ENCODE measurements at places on chromosomes 13 and 19.

DNA sequence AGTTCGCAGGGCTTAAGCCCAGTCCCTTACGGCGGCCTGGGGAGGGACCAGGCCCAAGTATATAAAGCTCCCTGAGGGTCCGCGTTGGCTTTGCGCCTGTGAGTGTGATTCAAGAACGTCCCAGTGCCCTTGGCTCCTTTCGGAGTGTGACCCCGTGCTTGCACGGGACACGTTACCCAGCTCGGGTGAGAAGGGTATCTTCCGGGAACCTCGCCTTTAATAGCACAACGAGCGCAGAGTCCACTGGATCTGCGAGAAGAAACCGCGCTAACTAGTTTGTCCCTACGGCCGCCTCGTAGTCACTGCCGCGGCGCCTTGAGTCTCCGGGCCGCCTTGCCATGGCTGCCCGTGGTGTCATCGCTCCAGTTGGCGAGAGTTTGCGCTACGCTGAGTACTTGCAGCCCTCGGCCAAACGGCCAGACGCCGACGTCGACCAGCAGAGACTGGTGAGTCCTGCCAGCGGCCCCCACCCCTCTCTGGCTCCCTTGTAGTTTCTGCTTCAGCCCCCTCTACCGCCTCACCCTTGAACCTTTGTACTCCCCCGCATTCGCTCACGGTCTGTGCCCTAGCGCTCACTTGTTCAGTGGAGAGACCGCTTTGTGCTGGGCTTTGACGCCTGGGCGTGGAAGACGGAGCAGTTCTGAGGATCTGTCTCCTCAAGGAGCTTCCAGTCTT, at the start of gene DNAJC15:
Gene DNAJC15, plus strand, starts transcription at position 298 of the 675 bp plus-strand sequence. Its CDS starts 41 bp downstream, at position 339.
- DNase-seq, result peak; percentile 69

DNA sequence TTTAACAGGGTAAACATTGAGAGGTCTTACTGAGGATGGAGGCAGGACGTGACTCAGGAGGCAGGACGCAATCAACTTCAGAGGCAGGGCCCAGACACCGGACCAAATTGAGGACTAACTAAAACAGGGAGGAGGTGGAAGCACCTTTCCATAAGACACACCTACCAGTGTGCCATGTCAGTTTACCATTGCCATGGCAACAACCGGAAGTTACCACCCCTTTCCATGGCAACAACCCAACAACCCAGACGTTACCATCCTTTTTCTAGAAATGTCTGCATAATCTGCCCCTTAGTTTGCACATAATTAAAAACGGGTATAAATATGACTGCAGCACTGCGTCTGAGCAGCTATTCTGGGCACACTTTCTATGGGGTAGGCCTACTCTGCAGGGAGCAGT, 53.5 kb upstream of the SOX21 start:
- DNase-seq, result no peak

- DNase-seq, result no peak
Observed at GRCh38 chr13:113141601-113141970, 16.9 kb upstream of the PROZ start.

DNA sequence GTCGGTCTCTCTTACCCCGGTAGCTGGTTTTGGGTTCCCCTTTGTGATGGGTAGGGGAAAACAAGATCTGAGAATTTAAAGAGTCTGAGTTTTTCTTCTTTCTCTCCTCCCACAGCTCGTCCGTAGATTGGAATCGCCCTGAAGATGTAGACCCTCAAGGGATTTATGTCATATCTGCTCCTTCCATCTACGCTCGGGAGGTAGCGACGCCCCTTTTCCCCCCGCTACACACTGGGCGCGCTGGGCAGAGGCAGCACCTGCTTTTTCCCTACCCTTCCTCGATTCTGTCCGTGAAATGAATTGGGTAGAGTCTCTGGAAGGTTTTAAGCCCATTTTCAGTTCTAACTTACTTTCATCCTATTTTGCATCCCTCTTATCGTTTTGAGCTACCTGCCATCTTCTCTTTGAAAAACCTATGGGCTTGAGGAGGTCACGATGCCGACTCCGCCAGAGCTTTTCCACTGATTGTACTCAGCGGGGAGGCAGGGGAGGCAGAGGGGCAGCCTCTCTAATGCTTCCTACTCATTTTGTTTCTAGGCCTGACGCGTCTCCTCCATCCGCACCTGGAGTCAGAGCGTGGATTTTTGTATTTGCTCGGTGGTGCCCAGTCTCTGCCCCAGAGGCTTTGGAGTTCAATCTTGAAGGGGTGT, 7.1 kb upstream of the SELENOV start:
- DNase-seq, result no peak

DNA sequence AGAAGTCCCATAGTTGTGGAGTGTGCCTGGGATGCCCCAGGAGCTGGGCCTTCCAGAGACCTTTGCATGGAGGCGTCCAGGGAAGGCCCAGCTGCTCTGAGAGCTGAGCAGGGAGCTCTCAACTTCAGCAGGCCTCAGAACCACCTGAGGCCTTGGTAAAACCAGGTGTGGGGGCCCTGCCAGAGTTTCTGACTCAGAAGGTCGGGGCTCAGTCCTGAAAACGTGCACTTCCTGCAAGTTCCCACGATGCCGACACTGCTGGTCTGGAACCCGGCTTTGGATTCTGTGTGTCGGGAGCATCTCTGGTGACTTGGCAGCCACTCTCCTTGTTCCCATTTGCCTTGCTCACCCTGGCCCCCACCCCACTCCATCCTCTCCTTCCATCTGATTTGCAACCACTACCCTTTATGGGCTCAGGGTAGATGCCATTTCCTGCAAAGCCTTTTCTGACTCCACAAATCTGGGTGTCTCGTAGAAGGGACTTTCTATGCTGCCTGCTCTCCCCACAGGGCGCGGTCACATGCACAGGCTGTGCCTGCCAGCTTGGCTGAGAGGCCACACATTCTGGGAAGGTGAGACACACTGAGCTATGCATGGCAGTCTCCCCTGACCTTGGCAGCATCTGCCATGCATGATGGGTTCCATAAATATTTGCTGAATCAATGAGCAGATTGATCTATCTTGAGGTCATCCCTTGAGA, 244.7 kb downstream of the COL4A1 start:
- no peak for DNase-seq

- no peak for DNase-seq
Observed at GRCh38 chr13:51342706-51343105, 3.2 kb downstream of the SERPINE3 start.

DNA sequence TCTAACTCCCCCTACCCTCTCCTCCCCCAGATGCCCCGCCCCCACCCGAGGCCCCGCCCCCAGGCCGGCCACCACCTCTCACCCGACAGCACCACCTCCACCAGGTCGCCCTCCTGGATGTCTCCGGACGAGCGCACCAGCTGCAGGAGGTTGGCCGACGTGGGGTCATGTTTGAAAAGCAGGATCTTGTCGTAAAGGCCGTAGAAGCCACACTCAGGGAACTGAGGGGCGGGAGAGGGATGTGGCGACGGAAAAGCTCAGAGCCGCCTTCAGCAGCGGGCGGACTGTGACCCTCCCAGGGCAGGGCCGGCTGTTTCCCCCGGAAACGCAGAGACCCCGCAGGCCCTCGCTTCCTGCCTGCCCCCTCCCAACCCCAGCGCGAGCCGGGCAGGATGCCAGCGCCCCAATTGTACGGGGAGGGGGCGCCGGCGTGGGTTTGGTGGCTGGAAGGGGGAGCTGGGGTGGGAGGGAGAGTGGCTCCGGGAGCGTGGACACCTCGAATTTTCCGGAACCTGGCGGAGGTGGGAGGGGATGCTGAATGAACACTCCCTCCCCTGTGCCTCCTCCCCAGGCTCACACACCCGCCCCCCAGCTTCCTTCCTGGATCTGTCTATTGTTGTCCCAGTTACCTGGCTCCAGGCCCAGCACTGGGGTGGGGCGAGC, 3.0 kb downstream of the PRKD2 start:
- peak; percentile 41 for DNase-seq

DNA sequence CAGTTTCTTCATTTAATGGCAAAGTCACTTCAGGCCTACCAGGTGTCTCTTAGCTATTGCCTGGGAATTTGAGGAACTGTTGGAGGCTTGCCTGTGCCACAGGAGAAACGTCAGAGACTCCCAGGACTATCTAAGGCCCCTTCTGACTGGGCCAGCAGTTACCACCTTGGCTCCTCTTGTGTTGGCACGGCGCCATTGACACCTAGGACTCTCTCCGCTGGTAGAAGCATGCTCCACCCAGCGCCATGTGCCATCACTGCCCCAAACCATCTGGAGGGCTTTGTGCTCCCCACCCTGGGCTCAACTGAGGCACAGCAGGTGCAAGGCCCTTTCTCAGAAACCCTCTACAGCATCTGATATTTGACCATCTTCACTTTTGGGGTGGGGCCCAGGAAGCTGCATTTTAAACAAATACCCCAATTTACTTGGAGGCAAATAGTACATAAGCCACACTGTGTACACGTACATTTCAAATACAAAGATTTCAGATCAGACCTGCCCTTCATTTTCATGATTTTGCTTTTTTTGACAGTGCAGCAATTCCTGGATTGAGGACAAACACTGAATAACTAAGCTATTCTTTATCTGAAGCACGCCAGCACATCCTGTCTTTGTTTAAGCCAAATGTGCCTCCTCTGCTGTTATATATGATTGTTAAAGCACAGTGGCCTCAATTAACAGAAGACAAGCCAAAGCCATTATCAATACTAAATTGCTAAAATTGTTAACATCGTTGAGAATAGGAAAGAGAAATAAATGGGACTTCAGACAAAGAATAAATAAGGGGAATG, 59.9 kb upstream of the TPP2 start:
- DNase-seq, result no peak

DNA sequence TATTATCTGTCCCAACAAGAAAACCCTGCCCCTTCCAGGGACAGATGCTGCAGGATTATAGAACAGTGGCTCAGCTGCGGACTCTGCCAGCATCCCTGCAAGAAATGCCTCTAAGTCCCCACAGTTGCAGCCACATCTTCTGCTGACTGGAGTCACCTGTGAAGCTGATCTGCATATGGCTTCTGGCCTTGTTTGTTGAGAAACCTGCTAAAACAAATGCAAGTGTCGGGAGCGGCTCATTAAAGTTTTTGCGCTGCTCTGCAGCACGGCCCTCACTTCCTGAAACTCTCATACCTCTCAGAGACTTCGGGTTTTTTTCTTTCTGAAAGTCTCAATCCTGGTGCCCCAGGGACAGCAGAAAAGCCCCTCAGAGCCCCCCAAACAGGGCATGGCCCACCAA, 725.0 kb downstream of the UQCRFS1 start:
- DNase-seq, result no peak

GRCh38 chr13:68099631-68100030, 869.5 kb upstream of the PCDH9 start:
- no peak for DNase-seq

DNA sequence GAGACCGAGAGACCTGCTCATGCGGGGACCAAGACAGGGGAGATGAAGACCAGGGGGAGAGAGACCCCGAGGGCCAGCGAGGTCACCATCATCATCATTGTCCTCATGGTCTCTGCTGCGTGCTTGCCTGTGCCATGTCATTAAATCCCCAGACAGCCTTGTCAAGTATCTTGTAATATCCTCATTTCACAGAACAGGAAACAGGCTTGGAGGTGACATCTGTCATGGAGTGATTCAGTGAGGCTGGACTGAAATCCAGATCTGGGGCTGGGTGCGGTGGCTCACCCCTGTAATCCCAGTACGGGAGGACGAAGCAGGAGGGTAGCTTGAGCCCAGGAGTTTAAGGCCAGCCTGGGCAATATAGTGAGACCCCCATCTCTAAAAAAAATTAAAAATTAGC, 5.9 kb upstream of the NANOS2 start:
- DNase-seq, result no peak

- DNase-seq, result no peak
Observed at GRCh38 chr13:73230716-73231115, 171.9 kb downstream of the KLF5 start.

DNA sequence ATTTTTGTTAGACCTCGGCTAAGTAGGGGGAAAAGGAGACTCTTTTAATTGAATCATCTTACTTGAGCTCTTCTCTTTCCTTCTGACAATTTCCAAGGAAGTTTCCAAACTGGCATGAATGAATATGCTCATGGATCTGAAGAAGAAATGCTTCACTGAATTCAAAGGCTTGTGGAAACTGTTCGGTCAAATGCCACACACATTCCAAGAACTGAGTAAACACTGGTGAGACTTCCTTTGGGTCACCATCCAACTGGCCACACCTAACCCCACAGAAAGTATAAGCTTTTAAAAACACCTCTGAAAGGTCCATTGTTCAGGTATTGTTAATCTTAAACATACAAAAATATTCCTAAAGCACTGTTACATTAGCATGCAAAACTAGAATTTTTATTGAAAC, 33.6 kb downstream of the MTMR6 start:
- no peak for DNase-seq

GRCh38 chr13:113620036-113620796, 35.7 kb downstream of the TFDP1 start:
- no peak for DNase-seq

GRCh38 chr19:13961826-13962698, 9.8 kb downstream of the DCAF15 start:
- no peak for DNase-seq

- DNase-seq, result no peak
Observed at GRCh38 chr19:55650602-55651230, 2.7 kb downstream of the CCDC106 start.

Data from stimulated activated CD4-positive, alpha-beta T cell treated with anti-CD3 and anti-CD28 coated beads, Interleukin-15, amount 100 ng/mL, for 1 hour (primary cell).